ENCODE measurements at places on chromosomes 2 and 18.

DNA sequence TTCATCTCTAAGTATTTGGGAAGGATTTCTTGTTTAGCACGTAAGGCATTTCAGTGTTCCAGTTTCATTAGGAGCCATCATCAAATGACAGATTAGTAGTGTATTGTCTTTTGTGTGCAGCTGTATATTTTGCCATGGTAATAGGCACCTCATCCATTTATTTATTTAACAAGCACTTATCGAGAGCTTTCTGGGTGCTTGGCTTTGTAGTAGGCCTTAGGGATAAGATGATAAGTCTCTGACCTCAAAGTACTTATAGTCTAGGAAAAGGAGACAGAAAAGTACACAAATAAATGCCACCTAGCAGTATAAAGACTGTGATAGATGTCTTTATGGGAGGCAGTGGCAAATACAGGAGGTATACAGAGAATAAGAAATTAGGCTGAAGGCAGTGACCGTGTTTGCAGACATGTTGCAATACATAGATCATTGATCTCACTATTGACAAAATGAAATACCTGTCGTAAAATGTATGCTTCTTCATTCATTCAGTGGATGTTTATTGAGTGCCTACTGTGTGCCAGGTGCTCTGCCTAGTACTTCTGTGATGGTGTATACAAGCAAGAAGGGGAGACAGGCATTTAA, 265.9 kb downstream of the SETBP1 start:
- DNase-seq = no peak

DNA sequence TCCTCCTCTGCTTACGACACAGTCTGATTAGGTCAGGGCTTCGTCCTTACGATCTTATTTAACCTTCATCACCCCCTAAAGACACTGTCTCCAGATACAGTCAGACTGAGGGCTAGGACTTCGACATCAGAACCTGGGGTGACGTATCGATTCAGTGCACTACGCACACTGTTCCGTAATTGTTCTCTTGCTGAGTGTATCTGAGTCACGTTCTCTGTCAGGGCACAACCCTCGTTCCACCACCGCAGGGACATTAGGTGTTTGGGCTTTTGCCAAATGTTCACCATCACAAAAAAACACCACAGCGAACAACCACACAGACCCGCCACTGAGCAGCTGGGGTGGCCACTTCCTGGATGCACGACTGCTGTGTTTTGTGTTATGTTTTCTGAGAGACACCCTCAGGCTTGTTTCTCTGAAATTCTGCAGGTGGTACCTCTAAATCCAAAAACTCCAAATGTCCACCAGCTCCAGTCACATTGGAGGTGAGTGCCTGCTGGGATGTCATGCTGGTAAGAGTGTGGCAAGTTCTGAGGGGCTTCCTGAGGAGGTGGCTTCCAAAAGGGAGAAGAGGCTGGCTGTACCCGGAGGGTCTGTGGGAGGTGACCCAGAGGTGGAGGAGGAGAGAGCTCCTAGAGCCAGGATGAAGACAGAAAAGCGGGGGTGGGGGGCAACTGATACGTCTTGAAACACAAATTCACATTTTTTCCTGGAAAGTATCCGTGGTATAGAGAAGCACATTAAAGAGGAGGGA, 66.6 kb downstream of the ADNP2 start:
- DNase-seq = no peak

DNA sequence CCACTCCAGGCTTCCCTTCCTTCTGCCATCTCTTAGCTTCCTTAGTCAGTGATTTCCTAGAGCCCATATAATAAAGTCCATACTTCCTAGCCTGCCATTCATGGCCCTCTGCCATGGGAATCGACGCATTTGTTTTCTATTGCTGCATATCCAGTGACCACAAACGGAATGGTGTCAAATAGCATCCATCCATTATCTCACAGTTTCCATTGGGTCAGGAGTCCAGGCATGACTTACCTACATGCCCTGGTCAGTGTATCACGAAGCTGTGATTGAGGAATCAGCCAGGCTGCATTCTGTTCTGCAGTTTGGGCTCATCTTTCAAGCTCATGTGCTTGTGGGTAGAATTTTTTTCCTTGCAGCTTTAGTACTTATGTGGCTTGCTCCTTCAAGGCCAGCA, 209.7 kb upstream of the EPAS1 start:
- no peak for DNase-seq

GRCh38 chr2:135163306-135163705, 111.2 kb downstream of the RAB3GAP1 start:
- no peak for DNase-seq

GRCh38 chr2:40470822-40471813, 19.2 kb upstream of the SLC8A1 start:
- DNase-seq = no peak

DNA sequence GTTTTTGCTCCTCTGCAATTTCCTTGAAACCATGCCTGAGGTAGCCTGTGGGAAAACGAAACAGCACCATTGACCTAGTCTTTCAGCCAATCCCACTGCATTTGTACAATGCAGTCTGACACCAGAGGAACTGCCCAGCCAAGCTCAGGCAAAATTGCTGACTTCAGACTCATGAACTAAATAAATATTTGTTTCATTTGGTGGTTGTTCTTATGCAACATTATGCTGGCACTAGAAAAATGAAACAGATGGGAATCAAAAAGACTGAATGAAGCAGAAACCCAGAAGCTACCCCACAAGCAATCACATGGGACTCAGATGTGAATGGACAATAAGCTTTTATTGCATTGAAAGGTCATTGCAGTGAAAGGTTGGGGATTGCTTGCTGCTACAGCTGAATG, 1.7 kb downstream of the NAT8 start:
- DNase-seq = no peak

- DNase-seq = no peak
Observed at GRCh38 chr18:46070232-46070631, 1.8 kb downstream of the PSTPIP2 start.

- no peak for DNase-seq
Observed at GRCh38 chr2:54635554-54636152, 87.8 kb upstream of the EML6 start.

- no peak for DNase-seq
Observed at GRCh38 chr18:41436772-41437171, 518.3 kb upstream of the PIK3C3 start.

DNA sequence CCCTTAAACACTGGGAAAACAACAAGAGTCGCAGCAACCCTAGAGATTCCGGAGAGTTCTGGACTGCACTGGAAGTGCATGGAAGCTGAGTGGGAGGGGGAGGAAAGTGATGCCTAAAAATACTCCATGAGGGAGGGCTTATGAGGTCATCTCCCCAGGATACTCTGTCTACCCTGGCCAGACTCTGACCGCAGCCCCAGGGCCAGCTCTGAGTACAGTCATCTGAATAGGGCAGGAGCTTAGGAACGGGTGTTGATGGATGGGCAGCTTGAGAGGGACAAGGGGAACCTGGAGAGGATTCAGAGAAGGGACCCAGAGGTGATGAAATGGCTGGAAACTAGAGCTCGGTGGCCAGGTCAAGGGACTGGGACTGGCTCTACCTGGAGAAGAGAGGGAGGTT, 79.3 kb upstream of the IGFBP5 start:
- DNase-seq = no peak

DNA sequence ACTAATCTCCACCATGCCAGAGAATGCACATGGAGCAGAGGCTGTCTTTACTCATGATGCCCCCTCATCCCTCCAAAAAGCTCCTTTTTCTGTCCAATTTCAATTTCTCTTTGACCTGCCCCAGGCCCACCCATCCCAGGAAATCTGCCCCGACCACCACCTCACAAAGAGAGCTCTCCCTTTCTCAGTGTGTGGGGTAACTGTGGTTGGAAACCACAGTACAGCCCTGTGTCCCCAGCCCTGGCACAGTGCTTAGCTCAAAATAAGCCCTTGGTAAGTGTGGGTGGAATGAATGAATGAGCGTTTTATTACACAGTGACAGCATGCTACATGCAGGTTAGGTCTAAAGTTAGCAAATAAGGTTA, 43.7 kb upstream of the CAB39 start:
- DNase-seq = no peak

DNA sequence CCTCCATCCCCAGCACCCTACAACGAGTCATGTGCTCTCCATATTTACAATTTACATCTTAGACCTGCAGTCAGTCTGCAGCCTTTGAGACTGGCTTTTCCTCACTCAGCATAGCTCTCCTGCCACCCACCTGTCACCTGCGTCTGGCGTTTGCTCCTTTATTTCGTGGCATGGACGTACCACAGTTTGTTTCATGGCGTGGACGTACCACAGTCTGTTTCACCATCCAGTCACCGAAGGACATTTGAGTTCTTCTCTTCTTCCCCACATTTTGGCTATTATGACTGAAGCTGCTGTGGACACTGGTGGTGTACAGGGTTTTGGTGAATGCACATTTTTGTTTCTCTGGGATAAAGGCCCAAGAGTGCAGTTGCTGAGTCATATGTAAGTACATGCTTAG, 141.8 kb upstream of the CTDP1 start:
- DNase-seq = no peak

- no peak for DNase-seq
Observed at GRCh38 chr2:80311304-80311703, 6.8 kb upstream of the LRRTM1 start.

GRCh38 chr18:24121625-24122024, 17.2 kb upstream of the CABYR start:
- no peak for DNase-seq

DNA sequence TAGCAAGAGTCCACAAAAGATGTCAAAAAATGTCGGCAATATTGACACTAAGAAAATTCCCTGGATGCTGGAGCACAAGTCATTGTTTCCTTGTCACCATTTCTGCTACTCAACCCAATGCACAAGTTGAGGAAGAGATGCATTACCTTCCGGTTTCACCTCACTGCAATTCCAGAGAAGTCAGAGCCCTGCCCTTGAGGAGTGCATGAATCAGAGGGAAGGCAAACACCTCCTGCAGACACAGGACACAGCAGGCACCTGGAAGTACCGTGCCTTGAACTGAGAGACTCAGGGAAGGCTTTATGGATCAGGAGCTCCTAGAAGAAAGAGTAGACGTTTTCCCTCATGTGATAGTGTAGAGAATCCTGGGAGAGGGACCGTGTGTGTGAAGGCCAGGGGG, 62.7 kb upstream of the ARL4C start:
- DNase-seq = no peak

DNA sequence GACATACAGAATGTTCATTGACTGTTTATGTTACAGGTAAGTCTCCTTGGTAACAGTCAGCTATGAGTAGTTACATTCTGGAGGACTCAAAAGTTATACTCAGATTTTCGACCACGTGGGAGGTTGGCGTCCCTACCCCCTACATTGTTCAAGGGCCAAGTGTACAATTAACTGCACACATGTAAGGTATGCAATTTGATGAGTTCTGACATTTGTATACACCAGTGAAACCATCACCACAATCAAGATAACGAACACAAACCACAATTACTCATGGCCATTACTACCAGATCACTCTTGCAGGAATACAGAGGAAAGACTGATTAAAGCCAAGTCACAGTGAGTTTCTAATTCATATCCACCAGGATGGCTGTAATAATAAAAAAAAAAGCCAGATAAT, 39.6 kb upstream of the LDLRAD4 start:
- no peak for DNase-seq

DNA sequence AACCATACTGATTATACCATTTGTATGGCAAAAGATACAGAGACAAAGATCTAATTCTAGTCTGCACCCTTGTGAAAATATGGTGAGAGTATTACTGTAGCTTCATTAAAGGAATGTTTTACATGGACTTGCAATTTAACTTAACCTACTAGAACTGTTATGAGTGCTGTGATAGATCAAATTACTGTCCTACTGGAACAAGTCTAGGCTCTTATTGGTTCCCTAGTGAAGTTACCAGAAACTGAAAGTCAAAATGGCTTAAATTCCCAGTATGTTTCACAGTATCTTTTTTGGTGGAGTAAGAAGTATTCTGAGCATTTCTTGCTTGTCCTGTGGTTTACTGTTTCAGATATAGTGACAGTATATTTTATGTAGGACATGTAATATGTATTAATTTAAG, 3.8 kb upstream of the TBR1 start:
- DNase-seq = no peak

DNA sequence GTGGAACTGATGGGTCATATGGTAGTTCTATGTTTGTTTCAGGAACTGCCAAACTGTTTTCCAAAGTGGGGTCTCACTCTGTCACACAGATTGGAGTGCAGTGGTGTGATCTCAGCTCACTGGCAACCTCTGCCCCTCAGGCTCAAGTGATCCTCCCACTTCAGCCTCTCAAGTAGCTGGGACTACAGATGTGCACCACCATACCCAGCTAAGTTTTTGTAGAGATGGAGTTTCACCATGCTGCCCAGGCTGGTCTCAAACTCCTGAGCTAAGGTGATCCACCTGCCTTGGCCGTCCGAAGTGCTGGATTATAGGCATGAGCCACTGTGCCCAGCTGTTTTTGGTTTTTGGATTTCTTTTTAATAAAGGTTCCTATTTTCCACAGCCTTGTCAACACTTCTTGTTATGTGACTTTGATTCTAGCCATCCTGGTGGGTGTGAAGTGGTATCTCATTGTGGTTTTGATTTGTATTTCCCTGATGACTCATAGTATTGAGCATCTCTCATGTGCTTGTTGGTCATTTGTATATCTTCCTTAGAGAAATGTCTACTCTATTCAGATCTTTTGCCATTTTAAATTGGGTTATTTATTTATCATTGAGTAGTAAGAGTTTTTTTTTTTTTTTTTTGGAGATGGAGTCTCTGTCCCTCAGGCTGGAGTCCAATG, 22.8 kb downstream of the NPC1 start:
- no peak for DNase-seq

GRCh38 chr2:190562121-190562520, 27.6 kb upstream of the NEMP2 start:
- DNase-seq = no peak

DNA sequence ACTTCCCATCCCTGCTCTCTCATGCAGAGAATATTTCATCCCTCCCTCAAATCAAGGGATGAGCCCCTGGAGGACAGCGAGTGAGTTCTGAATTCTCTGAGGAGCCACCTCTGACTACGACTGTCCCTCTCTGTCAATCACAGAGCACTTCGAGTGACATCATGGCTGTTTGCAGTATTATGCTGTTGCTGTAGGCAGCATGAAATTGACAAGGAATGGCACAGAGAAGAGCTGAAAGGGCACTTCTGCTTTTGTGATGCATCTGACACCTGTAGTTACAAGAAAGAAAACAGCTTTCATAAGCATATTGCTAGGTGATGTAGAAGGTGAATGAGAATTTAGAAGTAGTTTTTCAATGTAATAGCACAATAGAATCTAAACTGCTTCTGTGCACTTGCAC, 166.9 kb downstream of the ARHGAP15 start:
- no peak for DNase-seq

DNA sequence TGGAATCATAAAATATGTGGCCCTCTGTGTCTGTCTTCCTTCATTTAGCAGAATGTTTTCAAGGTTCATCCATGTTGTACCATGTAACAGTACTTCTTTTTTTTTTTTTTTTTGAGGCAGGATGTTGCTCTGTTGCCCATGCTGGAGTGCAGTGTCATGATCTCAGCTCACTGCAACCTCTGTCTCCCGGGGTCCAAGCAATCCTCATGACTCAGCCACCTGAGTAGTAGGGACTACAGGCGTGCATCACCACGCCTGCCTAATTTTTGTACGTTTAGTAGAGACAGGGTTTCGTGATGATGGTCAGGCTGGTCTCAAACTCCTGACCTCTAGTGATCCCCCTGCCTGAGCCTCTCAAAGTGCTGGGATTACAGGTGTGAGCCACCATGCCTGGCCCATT, 31.2 kb downstream of the RAB1A start:
- no peak for DNase-seq

- DNase-seq = no peak
Observed at GRCh38 chr2:135349941-135350340, 181.1 kb downstream of the ZRANB3 start.
